Esophagus squamous epithelium (tissue), 5 donors: ENCODE measurements at places on chromosomes 13 and 19.

- no peak for DNase-seq
Observed at GRCh38 chr19:2646866-2647535, 55.5 kb downstream of the GNG7 start.

DNA sequence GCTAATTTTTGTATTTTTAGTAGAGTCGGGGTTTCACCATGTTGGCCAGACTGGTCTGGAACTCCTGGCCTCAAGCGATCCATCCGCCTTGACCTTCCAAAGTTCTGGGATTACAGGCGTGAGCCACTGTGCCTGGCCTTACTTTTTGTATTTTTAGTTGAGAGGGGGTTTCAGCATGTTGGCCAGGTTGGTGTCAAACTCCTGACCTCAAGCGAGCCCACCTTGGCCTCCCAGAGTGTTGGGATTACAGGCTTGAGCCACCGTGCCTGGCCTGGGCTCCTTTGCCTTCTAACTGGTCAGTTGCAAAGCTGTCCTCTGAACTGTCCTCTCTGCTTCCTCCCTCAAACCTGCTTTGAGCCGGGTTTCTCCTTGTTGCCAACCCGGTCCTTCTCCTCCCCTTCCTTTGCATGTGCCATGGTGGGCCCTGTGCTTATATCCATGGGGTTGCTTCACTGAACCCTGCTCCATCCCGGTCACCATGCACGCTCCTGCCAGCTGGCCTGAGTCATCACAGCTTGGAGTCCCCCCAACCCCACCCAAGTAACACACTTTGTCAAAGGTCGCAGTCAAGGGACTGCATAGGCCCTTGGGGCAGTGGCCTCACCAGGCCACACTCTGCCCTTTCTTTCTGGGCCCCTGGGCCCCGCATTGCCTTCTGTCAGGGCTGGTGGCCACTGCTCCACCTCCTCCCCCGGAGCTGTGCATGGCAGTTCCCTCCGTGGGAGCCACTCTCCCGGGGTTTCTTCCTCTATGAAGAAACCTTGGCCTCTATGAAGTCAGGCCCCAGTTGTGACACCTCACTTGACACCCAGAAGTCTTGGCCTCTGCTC lies 21.2 kb downstream of the WTIP start:
- no peak for DNase-seq

DNA sequence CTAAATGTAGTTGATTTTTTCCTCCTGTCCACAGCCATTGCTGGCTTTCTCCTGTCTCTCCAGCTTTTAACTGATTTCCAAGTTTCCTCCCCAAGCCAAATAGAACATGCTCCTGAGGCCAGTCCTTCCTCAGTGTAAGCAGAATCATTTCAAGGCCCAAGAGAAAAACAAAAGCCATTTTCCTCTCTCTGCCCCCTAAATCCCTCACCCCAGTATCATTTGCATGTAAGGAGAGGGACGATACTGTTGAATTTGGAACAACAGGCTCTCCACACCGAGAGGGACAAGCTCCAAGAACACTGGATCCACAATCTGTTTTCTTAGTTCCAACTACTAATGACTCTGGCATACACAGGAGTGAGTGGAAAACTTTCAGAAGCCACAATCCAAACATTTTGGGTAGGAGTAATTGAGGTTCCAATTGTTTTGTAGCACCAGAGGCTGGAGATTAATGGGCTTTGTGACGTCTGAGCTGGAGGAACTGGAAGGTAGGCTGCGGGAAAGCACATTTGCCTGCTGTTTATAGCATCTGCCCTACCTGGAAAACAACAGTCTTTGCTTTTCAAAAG lies 156.8 kb downstream of the FLT1 start:
- DNase-seq = no peak

GRCh38 chr19:54209811-54210494 lies 9.3 kb downstream of the RPS9 start:
- no peak for DNase-seq

GRCh38 chr19:6736917-6737283 lies 480 bp downstream of the GPR108 start:
- no peak for DNase-seq

DNA sequence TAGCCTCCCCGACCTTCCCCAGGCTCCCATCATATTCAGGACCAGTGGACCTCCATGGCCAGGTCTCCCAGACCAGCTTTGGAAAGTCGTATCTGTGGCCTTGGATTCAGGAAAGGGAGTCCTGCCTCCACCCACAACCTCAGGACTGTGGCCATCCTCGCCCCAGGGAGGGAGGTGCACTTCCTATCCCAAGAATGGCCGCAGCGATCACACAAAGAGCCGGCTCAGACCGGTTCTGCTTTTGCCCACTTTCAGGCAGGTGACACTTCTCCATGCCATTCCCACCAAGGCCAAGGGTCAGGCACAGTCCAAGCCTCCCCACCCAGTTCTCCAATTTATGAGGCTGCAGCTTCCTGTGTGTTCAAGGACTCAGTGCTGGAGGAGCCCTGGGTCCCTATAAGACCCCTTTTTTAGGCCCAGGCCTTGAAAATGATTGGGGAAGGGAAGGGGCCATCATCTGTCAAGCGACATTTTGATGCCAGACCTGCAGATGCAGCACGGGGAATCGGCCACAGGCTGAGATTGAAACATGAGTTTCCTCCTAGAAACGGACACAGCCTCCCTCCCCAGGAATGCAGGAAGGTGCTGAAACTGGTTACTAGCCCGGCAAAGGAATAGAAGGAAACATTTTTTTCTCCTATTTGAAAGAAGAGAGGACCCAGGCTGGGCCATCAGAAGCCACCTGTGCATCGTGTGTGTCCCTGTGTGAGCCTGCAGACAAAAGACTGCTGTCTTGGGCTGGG lies 65.6 kb upstream of the USE1 start:
- DNase-seq = no peak

DNA sequence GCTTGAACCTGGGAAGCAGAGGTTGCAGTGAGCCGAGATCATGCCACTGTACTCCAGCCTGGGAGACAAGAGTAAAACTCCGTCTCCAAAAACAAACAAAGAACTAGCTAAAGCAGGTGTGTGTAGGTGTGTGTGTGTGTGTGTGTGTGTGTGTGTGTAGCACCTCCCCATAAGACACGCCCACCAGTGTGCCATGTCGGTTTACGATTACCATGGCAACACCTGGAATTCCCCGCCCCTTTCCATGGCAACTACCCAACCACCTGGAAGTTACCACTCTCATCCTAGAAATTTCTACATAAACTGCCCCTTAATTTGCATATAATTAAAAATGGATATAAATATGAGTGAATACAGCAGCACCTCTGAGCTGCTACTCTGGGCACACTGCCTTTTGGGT lies 80.9 kb upstream of the ADGRE5 start:
- no peak for DNase-seq

DNA sequence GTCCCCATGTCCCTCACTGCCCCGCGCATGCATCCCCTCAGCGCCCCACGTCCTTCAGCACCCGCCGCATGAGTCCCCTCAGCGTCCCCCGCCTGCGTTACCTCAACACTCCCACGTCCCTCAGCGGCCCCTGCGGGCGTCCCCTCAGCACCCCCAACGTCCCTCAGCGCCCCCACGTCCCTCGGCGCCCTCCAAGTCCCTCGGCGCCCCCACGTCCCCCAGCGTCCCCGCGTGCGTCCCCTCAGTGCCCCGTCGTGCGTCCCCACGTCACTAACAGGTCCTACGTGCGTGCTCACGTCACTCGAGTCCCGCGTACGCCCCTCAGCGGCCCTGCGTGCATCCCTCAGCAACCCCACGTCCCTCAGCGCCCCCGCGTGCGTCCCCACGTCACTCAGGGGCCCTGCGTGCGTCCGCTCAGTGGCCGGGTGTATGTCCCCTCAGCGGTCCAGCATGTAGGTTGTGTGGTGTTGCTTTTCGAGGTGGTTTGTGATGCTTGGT lies 19.5 kb upstream of the GAS6 start:
- no peak for DNase-seq

GRCh38 chr13:44974056-44974793 lies 15.0 kb downstream of the NUFIP1 start:
- DNase-seq = no peak

- no peak for DNase-seq
Observed at GRCh38 chr13:78323040-78323439, 280.3 kb downstream of the POU4F1 start.

- no peak for DNase-seq
Observed at GRCh38 chr19:13952931-13953531, 722 bp downstream of the DCAF15 start.

- DNase-seq = no peak
Observed at GRCh38 chr13:31159306-31159705, 2.4 kb downstream of the HSPH1 start.

DNA sequence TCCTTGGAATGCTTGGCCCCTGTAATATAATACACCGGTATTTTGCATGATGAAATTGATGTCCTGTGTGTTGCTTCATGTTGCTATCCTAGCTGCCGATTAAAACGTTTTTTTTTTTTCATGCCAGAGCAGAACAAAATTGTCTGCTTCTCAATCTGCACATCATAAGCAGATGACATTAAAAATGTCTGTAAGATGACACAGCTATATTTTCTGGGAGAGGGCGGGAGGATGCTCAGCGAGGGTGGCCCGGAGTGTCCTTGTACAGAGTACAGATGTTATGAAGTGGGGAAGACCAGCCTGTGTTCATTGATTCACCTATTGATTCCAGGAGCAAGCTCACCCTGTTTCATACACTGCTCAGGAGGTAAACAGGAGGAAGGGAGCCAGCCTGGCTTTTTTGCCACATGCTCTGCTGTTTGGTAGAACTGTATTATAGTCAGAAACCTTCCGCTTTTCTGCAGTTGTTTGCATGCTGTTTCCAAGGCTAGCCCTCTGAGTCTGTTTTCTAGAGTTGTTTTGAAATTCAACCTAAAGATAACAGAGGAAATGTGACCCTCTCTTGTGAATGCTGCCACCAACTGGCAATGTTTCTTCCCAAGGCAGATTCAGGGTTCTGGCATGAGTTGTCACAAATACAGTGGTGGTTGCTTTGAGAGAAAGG lies 4.7 kb upstream of the IRS2 start:
- DNase-seq = no peak

DNA sequence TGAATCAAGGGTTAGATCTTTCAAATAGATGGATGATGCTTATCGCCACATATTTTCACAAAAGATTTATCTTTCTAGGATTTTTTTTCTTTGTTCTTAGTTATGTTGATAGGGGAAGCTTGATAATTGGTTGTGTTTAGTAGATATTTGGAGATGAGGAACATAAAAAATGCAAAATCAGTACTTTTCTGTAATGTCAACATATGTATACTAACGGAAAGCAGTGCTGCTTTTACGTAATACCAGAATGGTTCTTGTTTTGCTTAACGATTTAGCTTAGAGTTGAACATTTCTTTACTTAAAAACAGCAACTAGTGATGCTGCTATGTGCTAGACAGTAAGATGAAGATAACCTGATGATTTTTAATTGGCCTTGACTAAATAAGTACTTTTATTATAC lies 3.0 kb downstream of the ZMYM2 start:
- DNase-seq = no peak

DNA sequence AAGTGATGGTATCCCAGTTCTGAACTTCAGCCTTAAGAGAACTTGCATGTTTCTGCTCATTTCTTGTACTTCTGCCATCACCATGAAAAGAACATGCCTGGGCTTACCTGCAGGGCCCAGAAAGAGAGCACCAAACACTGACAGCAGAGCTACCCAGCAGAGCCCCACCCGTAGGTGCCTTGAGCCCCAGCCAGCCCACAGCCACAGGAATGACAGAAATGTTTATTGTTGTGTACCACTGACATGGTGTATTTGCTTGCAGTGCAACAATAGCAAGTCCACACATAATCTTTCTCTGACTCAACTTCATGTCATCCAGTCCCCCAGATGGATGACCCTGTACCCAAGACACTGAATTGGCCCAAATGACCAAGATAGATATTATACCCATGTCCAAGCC lies 195.2 kb downstream of the TSHZ3 start:
- no peak for DNase-seq

DNA sequence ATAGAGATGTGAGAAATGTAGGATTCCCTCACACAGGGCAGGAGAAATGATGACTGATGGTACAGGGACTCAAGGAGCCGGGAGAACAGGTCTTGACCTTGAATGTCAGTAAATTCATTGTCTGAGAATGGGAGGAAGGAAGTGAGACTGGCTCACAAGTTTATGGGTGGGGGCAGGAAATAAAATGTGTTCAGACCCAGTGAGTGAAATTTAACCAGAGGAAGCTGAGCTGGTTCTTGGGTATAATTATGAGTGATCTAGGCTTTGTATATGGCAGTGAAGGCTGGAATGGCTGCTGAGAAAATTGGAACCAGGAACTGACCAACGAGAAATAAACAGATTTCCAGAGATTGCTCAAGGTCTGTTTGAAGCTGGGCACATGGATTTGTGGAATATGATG lies 6.3 kb upstream of the IGSF23 start:
- DNase-seq = no peak

DNA sequence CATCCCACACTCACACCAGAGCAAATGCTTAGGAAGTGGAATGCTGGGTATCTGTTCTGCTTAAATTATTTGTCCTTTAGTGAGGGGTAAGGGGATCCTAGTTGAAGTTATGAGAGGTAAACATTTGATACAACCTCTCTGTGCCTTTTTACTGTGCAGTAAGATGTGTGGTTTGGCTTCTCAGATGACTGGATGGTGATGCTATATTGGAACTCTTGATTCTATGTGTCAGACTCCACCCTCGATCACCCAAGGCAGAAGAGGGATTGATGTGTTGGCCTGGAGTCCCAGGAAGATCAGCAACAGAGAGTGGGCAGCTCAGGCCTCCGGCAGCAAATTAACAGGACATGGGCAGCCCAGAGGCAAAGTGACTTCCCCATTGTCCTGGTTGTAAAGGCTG lies 66.7 kb downstream of the SIPA1L3 start:
- no peak for DNase-seq

- no peak for DNase-seq
Observed at GRCh38 chr19:50536662-50537305, 23.1 kb upstream of the ASPDH start.

GRCh38 chr19:23596872-23597271 lies 90.1 kb downstream of the ZNF675 start:
- DNase-seq = no peak

- no peak for DNase-seq
Observed at GRCh38 chr13:112992931-112993680, 24.1 kb downstream of the MCF2L start.

DNA sequence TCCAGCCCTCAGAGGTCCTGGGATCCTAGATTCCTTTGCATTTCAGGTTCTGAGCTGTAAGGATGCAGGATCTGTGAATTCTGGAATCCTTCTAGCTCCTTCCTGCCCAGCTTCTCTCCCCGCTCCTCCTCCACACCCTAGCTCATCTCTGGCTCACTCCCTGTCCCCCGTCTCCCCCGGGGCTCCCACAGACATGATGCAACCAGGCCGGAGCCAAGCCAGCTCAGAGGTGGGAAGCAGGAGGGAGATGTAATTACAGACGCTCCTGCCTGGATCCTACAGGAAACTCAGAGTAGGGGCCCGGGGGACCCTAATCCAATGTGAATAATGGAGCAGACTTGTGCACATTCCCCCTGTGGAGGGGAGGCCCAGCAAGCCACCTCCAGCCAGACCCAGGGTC lies 4.5 kb downstream of the GNG8 start:
- no peak for DNase-seq

DNA sequence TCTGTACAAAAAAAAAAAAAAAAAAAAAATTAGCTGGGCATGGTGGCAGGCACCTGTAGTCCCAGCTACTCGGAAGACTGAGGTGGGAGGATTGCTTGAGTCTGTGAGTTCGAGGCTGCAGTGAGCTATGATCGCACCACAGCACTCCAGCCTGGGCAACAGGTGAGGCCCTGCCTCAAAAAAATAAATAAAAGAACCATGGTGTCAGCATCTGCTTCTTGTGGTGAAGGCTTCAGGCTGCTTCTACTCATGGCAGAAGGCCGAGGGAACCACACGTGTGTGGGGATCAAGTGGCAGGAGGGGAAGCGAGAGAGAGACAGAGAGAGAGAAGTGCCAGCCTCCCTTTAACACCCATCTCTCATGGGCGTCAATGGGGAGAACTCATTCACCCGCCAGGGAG lies 13.5 kb downstream of the BCL3 start:
- no peak for DNase-seq
